ENCODE measurements at places on chromosomes 11 and 22.

DNA sequence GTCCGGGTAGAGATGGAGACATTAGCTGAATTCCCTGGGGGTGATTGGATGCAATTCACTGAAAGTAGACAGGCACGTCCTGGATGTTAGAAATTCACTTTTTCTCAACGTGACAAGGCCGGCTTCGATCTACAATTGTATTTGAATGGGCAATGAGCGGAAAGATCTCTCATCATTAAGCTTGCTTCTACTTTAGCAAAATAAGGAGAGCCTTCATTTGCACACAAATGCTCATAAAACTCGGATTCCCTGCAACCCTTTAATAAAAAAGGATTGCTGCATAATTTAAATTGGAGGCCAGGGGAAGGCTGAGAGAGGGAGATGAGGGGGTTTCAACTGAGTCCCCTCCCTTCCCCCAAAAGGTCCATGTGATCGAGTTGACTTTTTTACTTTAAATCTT is 10.6 kb upstream of the PAX6 start:
- DNase-seq: no peak

DNA sequence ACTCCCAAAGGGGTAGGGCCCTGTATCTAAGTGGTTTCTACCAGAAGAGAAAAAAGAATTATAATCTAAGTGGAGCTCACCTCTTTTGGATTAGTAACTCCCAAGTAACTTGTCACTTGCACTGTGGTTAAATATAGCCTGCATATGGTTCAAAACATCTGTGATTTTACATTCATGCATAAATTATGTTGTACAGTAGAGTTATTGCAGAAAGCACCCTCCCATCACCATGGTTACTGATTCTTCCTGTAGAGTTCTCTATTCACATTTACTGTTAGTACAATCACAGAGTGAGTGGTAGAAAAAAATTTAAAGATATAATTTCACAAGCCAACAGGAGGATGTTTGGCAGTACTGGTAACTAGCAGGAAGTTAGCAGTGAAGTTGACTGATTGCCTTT is 80.4 kb downstream of the LRRC4C start:
- DNase-seq: no peak

DNA sequence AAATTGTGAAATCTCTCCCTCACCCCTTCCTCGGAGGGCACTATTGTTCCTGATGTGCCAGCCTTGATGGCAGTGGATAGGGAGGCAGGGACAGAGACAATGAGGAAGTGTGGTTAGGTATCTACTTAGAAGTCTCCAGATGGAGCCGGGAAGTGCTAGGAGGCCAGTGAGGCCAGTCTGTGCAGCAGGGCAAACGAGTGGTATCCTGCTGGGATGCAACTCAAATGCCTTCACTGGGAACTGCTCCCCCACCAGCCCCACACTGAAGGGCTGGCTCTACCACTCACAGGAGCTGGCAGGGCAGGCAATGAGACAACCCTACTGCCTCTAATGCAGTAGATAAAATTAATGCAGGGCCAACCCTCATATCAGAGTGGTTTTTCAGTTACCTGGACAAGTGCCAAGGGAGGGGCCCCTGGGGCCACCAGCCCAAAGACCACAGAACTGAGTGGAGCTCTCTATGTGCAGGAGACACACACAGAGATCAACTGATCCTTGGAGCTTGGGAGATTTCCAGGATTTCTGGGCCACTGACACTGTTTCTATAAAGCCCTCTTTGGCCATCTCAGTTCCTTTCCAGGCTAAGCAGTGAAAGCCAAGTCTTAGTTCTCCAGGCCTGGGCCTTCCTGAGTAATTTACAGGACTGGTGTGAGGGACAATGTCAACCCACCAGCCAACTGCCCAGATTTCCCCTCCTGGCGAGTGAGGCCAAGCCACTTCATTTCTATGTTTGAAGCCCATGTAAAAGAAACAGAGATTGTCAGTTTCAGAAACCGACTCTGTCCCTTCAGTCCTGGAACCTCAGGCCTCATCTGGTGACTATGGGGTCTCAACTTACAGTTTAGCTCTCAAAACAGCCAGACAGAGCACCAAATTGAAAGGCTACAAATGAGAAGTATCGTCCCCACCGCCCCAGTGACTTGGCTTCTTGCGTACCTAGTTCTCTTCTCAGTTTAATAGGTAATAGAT is 4.1 kb downstream of the MIF start:
- no peak for DNase-seq

DNA sequence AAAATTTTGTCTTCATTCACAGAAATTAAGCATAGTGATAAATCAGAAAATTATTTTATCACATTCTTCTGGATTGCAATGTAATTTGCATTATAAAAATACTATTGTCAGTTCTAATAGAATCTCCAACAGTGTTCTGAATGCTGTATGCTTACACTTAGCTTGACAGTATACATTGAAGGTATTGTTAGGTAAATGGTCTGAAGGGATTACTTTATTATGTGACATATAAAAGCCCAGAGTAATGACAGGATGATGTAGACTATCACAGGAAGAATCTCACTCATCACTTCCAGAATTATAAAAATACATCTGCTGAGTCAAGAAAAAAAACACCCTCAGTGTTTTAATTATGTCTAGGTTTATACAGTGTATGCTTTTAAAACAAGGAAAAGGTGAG is 1532.5 kb upstream of the RAG2 start:
- no peak for DNase-seq

DNA sequence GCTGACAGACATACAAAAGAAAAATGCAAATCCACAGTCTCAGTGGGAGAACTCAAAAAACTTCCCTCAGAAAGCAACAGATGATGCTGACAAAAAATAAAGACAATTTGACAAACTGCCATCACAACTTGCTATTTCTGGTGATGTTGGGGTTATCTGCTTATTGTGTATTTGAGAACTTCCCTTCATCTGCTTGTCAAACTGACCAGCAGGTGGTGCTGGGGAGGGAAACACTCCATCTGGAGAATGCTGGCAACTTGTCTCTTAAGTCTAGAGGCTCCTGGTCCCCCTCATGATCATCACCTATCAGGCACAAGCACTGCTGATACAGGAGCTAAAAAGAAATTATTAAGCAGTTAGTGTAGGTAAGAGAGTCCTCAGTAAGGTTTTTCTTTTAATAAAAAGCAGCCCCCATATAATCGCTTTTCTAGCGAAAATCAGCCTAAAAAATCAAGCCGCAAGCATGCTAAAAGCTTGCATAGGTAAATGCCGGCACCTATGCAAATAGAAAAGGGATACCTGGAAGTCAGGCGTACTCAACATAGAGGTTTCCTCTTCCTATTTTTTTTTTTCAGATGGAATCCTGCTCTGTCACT is 9.8 kb upstream of the FAM111B start:
- peak; percentile 44 for DNase-seq

DNA sequence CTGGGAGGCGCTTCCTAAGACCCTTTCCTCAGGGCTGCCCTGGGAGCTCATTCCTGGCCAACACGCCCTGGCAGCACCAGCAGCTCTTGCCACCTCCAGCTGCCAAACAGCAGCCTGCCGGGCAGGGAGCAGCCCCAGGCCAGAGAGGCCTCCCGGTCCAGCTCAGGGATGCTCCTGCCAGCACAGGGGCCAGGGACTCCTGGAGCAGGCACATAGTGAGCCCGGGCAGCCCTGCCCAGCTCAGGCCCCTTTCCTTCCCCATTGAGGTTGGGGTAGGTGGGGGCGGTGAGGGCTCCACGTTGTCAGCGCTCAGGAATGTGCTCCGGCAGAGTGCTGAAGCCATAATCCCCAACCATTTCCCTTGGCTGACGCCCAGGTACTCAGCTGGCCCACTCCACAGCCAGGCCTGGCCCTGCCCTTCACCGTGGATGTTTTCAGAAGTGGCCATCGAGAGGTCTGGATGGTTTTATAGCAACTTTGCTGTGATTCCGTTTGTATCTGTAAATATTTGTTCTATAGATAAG is 7.6 kb downstream of the SLC39A13 start:
- DNase-seq: no peak

GRCh38 chr11:134516529-134516928 is 104.5 kb upstream of the B3GAT1 start:
- DNase-seq: no peak

DNA sequence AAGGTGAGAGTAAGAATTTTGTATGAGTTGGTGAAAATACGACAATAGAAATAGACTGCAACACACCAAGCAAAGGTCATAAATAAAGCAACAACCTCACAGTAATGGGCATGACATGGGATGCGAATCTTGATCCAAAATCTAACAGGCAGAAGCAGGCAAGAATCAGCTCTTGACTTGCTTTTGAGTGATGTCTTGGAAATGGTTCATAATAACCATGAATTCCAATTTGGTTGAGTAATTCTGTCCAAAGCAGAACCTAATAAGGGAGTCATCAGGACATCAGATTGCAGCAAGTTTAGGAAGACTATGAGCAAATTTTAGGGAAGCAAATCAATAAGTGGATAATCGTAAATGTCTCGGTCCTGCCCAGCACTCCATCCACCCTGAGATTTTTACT is 224.0 kb upstream of the ISX start:
- DNase-seq: no peak

GRCh38 chr11:119062779-119063178 is 4.8 kb upstream of the VPS11 start:
- DNase-seq: no peak

- no peak for DNase-seq
These were observed 27.6 kb downstream of the NF2 start for GRCh38 chr22:29630987-29631386.

GRCh38 chr11:62961017-62961570 is 23.7 kb downstream of the SLC22A6 start:
- DNase-seq: no peak

- no peak for DNase-seq
These were observed 68.6 kb upstream of the ATXN10 start for GRCh38 chr22:45602824-45603595.
